Stimulated activated CD4-positive, alpha-beta T cell treated with anti-CD3 and anti-CD28 coated beads, Interleukin-1b, Interleukin-23, amount 100 ng/mL, for 1 hour (primary cell): ENCODE measurements at places on chromosomes 3 and 15.

GRCh38 chr15:97881346-97881965, 79.0 kb upstream of the ARRDC4 start:
- no peak for DNase-seq

- DNase-seq, result no peak
These were observed 15.8 kb downstream of the ST3GAL6 start for GRCh38 chr3:98778852-98779413.

GRCh38 chr3:59854061-59854709, 804.4 kb upstream of the CFAP20DC start:
- DNase-seq, result no peak

DNA sequence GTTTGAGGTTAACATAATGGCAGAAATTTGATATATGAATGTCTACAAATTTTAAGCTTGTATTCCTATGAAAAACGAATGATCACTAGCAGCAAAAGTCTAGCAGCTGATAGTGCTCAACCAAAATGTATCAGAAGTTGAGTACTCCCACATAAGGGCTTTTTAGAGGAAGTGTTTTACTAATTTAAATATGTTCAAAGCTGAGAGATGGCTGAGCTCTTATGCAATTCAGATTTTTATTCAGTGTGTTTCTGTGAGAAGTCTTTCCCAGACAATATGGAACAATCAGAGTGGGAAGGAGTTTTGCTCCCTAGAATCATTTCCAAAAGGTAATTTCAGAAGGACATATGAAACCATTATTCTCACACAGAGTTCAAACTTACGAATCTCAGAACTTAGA, 327.0 kb downstream of the ZPLD1 start:
- no peak for DNase-seq

GRCh38 chr15:59304034-59304795, 68.5 kb downstream of the MYO1E start:
- DNase-seq, result no peak

DNA sequence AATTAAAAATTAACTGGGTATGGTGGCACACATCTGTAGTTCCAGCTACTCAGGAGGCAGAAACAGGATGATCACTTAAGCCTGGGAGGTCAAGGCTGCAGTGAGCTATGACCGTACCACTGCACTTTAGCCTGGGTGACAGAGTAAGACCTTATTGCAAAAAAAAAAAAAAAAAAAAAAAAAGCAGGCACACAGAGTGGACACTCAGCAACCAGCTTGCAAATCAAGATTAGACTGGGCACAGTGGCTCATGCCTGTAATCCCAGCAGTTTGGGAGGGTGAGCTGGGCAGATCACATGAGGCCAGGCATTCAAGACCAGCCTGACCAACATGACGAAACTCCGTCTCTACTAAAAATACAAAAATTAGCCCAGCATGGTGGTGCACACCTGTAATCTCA, 5.4 kb downstream of the CLN6 start:
- no peak for DNase-seq

- DNase-seq, result no peak
These were observed 22.9 kb downstream of the SIAH2 start for GRCh38 chr3:150739877-150740645.

GRCh38 chr3:89227218-89227617, 119.8 kb downstream of the EPHA3 start:
- DNase-seq, result no peak

DNA sequence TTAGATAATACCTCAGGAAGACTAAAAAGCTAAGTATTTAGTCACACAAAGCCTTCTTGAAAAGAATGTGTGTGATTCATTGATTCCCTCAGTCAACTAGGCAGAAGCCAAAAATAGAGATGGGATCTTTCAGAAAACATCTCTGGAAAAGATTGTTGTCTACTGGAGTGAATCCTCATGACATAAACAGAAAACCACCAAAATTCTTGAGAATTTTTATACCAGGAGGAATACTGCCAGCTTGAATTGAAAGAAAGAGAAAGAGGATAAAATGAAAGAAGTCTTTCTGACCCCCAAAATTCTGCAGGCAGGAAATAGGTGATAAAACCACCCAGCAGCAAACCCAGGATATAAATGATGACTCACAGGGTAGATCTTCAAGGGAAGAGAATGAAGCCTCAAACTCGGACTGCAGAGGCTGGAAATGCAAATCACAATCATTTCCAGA, 363.1 kb upstream of the PLSCR5 start:
- DNase-seq, result no peak

DNA sequence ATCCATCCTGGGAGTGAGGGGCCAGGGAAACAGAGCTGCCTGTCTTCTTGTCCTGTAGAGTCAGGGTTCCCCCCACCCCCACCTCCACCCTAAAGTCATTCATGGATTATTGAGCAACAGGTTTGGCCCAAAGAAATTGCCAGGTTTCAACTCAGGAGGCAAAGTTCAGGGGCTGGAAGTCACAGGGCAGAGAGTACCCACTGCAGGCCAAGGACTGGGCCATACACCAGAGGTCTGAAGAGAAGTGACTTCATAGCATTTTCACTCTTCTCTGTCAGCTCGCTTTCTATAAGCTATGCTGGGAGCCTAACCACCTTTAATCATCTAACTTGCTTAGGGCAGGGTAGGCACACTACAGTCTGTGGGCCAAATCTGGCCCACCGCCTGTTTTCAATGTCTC, 50.1 kb downstream of the STARD5 start:
- no peak for DNase-seq

DNA sequence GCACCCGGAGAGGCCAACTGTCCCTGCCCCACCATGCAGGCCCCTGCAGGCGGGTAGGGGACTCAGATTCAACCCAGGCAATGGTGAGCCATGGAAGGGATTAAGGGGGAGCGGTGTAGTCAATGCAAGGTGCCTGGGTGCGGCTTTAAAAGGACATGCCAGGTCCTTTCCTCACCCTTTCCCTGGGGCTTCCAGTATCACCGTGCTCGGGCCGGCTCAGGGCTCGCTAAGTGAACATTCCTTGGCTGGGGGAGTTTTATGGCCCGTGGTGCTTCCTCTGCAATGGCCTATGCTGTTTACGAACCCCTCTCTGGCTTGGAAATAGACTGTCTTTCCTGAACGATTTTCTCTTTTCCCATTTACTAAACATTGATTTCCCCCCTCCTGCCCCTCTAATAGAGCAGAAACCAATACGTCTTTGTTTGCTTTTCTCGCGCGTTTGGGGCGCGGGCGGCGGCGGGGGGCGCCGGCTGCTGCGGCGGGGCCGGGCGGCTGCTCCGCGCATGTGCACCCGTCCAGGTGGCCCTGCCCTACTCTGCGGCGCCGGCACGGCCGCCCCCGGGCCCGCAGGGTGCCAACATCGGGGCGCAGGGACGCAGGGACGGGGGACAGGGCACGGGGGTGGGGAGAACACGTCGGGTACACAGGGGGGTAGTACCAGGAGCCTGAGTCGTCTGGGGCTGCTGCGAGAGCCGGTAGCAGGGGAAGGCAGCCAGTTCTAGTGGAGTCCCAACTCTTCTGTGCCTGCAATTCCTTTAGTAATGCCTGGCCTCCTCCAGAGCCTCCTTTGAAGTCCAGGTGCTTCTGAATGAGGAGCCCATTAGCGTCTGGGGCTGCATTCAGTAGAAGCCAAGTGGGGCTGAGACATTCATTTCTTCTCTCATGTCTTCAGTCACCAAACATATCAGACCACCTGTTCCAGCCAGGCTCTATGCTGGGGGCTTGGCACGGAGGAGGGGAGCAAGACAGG, 26.9 kb upstream of the CACNA2D2 start:
- DNase-seq, result no peak

DNA sequence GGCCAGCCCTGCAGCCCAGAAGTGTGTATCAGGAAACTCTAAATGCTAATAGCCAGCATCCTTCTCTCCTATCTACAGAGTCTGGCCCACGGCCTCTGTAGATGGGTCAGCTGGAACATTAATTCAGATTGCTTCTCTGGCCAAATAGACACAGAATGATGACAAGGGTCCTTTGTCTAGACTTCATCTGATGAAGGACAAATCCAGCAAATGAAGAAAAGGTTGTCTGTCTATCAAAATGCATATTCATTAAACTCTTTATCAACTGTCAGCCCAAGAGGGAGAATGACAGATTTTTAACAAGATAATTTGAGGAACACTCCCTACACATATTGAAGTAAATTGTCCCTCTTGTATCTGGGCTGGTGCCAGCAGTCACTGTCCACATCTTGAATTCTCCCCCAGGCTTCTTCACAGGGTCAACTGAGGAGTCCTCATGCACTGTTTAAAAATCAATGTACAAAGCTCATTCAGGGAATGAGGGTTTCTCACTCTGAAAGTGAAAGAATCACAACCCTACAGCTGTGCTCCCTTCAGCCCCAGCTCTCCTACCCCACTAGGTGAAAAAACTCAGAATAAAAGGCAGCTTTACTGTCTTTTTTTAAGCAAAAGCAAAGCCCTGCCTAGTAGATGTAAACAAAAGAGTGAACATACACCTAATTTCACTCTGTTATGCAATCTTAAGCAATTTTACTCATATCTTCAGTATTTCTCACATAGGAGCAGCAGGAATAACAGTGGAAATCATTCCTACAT, 507.7 kb downstream of the IGSF11 start:
- no peak for DNase-seq

DNA sequence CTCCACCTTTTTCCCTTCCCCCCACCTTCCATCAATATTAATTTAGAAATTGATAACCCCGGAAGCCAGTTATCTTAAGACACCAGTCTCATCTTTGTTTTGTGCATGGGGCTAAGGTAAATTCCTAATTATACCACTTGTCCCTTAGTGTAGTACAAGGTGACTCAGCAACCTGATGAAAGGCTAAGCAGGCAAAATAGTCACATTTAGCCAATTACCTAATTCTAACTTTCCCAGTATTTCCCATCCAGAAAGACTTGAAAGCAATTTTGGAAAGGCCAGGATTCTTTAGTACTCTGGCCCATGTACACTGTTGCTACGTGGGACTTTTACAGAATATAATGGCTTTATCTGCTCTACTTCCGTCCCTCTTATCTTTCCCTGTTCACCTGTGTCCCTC, 72.6 kb downstream of the SETD5 start:
- DNase-seq, result no peak

DNA sequence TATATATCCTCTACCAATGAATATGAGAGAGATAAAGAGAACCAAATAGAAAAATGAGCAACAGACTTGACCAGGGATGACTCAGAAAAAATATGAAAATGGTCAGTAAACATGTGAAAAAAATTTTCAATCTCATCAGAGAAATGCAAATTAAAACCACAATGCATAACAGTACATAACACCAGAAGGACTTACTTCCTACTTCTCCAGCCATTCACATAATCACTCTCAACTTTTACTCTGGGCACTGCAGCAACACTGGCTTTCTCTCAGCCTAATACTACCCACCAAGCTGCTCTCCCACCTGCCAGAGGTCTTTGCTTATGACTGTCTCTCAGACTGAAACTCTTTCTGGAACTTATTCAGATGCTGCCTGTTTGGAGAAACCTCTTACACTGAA, 49.4 kb downstream of the DPH6 start:
- no peak for DNase-seq

- no peak for DNase-seq
These were observed 119.0 kb upstream of the PROK2 start for GRCh38 chr3:71903936-71904335.

DNA sequence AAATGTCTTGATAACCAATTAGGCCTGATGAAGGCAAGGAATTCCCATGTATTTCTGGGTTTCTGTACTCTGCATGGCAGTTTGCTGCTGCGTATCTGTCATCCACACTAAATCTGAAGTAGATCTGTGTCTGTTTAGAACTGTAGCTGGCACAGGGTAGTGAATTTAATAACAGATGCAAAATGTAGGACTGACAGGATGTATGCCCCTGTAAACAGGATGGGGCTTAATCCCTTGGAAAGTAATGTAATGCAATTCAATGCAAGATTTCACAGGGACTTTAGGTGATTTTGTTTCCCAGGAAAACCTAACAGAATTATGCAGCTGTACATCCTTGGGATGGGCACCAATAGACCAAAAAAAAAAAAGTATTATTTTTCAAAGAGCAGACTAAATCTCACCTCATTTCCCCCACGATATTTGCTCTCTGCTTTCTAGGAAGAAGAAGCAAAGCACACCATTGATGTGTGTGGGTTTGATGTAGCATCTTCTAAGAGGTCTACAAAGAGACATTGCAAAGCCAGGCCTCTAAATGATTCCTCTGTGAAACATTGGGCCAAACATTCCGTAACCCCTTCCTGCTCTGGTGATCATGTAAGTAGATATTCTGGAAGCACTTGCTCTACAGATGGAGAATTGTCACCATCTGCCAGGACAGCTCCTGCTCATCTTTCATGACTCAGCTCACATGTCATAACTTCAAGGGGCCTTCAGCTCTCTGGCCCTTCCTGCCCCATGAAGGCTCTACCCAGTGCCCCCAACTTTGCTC, 464.3 kb upstream of the RGMA start:
- DNase-seq, result no peak
